ENCODE measurements at places on chromosomes 1 and 21. TPM values are rescaled to one million over a fixed set of nuclear protein-coding genes. Genes with fewer than 3 reads are reported as not detected.

DNA sequence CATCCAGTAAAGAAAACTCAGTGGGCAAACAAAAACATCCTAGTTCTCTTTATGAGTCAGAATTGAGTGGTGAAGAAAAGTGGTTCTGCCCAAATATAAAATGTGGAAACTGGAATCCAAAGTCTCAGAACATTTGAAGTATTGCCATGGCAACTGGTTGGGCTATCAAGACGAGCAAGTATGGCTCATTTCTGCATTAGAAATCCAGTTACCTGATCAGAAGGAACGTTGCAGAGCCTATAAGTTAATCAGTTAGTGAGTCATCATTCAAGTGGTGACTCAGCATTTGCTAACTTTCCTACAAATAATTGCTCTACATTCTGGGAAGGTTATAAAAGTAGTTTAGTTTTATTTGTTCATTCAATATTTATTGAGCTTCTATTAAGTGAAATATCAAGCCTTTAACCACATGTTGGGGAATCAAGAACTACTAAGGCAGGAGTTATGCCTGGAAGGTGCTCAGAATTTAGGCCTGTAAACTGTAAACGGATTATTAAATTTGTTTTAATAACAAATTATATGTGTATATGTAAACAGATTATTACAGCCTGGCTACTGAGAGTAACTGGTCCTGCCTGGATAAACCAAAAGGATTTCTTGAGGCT, 104.3 kb downstream of the PAPPA2 start:
- no peak for DNase-seq

The SELL gene
- total RNA-seq, result 9.3 TPM

The TLR5 gene
- 5.7 TPM for total RNA-seq

- DNase-seq, result no peak
Observed at GRCh38 chr21:37149411-37149810, 76.4 kb downstream of the TTC3 start.

The S100A12 gene
- total RNA-seq, result 14.6 TPM

DNA sequence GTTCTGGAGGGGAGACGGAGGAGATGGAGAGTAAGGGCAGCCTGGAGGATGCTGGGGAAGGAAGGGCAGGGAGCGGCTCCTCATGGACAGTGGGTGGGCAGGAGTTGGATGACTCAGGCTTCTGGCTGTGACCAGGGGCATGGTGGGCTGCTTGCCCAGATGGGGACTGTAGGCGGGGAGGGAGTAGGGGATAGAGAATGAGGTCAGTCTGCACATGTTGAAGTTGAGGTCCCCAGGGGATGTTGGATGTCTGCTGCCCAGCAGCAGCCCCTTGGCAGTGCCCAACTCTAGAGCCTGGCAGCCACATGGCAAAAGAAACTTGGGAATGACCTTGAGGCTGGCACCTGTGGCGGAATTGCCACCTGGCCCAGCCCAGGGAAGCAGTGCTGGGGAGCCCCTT, 6.4 kb downstream of the SELENON start:
- DNase-seq, result no peak

- no peak for DNase-seq
Observed at GRCh38 chr1:89279011-89279466, 6.4 kb upstream of the GBP5 start.

DNA sequence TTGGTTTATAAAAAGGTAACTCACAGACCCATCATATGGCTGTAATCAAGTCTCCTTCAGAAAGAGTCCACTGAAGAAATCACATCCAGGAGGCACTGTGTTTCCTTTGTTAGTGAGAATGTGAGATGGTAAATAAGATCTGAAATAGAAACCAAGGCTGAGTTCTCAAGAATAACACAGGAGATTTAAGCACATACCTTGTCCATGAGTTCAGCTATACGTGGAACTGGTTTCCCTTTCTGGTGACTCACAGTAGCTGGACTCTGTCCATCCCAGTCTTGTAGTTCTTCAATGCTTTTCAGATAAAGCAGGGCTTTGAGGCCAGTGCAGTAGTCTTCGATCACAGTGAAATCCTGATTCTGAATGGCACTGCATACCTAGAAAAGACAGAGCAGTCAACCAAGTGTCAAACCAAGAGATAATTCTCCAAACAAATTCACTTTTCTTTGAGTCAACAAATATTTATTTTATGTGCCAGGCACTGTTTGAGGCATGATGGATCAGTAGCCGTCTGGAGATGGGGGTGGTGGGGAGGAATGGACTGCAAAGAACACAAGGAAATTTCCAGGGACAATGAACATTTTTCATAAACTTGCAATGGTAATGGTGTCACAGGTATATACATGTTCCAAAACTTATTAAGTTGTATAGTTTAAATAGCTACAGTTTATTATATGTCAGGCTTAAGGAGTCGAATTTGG, 471.4 kb downstream of the PTBP2 start:
- DNase-seq, result no peak

DNA sequence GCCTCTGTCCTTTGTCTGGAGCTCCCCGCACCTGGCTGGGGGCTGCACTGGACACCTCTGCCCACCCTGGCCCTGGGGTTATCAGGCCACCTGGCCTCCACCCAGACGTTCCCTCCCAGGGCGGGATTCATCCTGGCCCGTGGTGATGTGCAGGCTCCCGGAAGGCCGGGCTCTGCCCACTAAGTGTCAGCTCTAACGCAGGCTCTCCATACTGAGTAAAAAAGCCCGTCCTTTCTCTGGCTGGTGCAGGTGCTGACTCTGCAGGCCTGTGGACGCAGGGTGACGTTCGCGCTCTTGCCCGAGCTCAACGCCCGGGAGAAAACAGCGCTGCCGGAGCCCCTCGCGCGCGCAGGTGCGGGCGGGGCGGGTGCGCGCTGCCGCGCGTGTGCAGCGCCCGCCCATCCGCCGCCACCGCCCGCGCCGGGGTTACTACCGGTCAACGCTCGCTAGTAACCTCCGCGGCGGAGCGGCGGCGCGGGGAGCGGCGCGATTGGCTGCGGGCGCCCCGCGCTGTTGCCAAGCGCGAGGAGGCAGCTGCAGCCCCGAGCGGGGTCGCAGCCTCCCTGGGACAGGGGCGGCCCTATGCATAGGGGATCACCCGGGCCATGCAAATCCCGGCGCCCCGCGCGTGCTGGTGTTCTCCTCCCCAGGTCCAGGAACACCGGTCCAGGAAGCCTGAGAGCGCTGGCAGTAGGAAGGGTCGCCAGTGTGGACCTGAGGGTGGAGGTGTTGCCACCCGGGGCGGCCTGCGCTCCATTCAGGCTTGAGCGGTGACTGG, 15.7 kb downstream of the ABCG1 start:
- DNase-seq, result peak; percentile 64

- DNase-seq, result no peak
Observed at GRCh38 chr1:162633081-162633762, 958 bp downstream of the DDR2 start.

GRCh38 chr1:234881893-234882771, 246.5 kb downstream of the TOMM20 start:
- DNase-seq, result no peak

GRCh38 chr1:166721145-166721544, 118.1 kb upstream of the POGK start:
- DNase-seq, result no peak

GRCh38 chr1:89095737-89096136, 30.2 kb downstream of the GBP2 start:
- DNase-seq, result no peak

DNA sequence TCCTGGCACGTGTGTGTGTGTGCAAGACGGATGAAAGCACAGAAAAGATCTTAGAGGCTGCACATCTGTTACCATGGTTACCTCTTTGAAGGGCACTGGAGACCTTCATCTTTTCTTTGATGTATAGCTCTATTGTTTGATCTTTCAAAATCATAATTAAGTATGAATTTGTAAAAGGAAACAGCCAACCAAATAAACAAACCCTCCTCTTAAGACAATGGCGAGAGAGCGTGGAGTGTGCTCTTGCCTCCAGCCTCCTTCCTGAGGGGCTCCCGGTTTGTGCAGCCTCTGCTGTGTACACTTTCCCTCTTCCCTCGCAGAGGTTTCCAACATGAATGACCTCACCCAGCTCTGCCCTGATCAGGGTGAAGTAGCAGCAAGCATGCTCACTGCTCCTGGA, 27.9 kb downstream of the CACNA1S start:
- no peak for DNase-seq

The IQCC gene
- 4.4 TPM for total RNA-seq

- DNase-seq, result no peak
Observed at GRCh38 chr1:66084442-66084841, 291.7 kb downstream of the PDE4B start.

The FNDC5 gene
- total RNA-seq, result 40.7 TPM

The GPR153 gene
- 6.9 TPM for total RNA-seq

DNA sequence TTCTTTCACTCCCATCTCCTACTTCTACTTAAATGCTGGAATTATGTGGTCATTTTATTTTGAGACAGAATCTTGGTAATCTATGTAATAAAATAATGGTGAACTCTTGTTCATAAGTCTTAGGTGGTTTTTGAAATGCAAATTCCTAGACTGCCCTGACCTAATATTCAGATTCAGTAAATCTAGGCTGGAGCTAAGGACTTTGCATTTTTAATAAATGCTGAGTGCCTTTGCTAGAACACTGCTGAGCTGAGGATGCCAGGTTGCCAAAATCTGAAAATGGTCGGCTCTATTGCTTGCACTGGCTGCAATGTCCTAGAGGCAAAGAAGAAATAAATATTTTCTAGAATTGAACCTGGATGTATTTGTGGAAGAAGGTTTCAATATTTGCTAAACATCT, 187.4 kb downstream of the HMCN1 start:
- no peak for DNase-seq

The ASCL5 gene
- not detected for total RNA-seq

- no peak for DNase-seq
Observed at GRCh38 chr1:107365527-107366240, 224.8 kb downstream of the NTNG1 start.

The CTH gene
- 7.9 TPM for total RNA-seq

DNA sequence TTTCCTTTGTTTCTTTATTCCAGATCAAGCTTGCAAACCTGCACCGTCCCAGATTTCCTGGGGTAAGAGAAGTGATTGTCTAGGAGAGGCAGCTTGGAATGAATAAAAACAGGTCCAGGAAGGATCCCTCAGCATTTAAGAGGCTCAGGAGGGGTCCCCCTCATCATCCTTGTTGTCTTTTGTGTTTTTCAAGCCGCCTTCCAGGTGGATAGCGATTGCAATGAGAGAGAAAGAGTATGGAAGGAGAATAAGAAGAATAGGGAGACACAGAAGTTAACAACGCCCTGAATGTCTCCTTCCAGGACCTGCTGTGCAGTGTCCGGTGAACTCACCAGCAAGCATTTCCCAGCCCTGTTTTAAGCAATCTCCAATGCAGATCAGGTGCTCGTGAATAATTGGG, 8.5 kb downstream of the ERG start:
- no peak for DNase-seq

The RRP15 gene
- 10.6 TPM for total RNA-seq

- DNase-seq, result peak; percentile 63
Observed at GRCh38 chr1:84758968-84759491, 68.8 kb upstream of the SSX2IP start.

- DNase-seq, result no peak
Observed at GRCh38 chr1:247322442-247322841, 9.2 kb downstream of the ZNF496 start.

The OPTC gene
- not detected for total RNA-seq

The SGIP1 gene
- 163 TPM for total RNA-seq

- DNase-seq, result no peak
Observed at GRCh38 chr1:55593298-55593697, 378.1 kb upstream of the USP24 start.

DNA sequence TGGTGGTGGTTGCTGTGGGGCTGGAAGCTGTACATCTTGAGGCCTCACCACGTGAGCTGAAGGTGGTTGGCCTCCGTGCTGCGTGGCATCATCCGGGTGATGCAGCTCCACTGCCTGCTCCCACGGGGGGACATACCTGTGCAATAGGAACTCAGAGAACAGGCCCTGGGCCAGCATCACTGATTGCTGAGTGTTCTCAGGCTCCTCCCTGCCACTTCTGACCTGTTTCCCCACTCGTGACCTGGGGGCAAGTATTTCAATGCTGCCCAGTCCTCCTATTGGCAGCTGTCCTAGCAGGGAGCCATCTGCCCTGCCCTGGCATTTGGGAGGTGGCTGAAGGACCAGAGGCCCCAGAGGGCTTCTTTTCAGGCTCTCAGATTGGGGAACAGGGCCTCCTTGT, 26.1 kb downstream of the PTPRF start:
- DNase-seq, result no peak

GRCh38 chr1:209266590-209267205, 316.8 kb upstream of the CAMK1G start:
- no peak for DNase-seq

- no peak for DNase-seq
Observed at GRCh38 chr1:44154049-44154448, 12.6 kb upstream of the KLF18 start.

DNA sequence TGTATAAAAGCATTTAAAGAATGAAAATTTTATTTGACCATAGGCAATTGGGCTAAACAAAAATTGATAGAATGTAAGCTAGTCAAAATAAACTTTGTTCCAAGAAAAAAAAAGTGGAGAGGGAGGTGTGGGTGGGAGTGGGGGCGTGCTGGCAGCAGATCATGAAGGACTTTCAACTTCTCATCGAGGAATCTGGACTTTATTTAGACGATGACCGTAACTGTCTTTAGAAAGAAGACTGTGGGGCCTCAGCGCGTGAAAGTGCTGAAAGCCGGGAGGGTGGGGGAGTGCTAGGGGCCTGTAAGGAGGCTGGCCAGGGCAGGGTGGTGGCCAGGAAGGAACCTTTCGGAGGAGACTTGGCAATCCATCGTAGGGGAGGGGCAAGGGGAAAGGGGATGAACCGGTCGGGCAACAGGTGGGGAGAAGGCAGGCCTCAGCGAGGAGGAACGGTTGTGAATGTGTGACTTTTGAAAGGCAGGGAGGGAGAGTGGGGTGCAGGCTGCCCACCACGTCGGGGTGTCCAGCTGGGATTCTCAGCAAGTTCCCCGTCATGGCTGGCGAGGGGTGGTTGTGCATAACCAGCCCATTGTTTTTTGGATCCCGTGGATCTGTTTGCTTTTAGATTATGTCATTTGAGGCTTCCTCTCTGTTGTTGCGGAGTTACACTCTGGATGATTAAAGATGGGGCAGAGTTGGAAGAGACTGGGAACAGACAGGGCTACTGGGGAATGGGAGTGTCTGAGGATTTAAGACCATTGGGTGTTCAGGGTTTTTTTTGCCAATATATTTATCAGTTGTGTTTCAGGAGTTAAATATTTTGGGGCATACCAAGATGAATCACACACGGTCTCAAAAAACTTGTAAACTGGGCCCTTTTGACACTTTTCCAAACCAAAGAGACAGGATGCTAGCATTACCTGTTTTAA, 35.5 kb downstream of the HUNK start:
- no peak for DNase-seq

- no peak for DNase-seq
Observed at GRCh38 chr1:47906009-47906432, 91.2 kb downstream of the TRABD2B start.

The HAO2 gene
- total RNA-seq, result not detected

DNA sequence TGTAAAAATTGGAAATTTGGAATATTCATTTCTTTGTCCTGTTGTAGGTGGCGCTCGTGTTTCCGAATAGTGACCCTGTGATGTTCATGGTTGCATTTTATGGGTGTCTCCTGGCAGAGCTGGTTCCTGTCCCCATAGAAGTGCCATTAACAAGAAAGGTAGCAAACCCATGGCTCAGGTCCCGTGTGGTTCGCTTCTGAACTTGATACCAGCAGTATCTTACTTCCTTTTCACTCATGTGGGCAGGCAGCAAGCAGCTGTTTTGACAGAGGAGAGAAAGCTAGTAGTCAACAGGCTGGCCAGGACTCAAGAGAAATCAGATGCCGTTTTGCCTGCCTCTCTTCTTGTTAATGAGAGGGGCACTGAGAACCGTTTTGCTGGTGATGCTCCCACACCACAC, 72.8 kb downstream of the S100B start:
- DNase-seq, result no peak

The TP73 gene
- not detected for total RNA-seq

The CELA3A gene
- not detected for total RNA-seq

The YRDC gene
- 10.8 TPM for total RNA-seq

GRCh38 chr21:26583769-26584168, 10.7 kb upstream of the CYYR1 start:
- no peak for DNase-seq
